ENCODE measurements at places on chromosomes 7 and 10.

DNA sequence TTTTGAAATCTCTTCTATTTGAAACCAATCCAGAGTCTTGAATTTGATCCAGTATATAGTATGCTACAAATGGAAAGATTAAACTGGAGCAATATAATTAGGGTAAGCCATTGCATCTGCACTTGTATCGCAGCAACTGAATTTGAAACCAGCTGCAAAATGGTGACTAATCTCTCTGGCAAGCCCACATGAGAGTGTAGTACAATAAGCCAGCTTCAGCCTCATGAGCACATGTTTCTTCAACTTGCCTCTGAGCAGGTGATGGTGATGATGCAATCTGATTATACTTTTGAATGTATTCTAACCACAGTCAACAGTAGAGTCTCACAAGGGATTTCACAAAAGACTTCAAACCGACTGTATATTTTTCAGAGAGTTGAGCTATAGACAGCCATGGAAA is 829 bp upstream of the RPA3 start:
- DNase-seq: peak; percentile 37

GRCh38 chr7:33061282-33061937 is 1.2 kb downstream of the NT5C3A start:
- no peak for DNase-seq

GRCh38 chr7:140885735-140886334 is 38.9 kb downstream of the BRAF start:
- DNase-seq: no peak

GRCh38 chr10:121525251-121526134 is 72.8 kb downstream of the FGFR2 start:
- DNase-seq: no peak

DNA sequence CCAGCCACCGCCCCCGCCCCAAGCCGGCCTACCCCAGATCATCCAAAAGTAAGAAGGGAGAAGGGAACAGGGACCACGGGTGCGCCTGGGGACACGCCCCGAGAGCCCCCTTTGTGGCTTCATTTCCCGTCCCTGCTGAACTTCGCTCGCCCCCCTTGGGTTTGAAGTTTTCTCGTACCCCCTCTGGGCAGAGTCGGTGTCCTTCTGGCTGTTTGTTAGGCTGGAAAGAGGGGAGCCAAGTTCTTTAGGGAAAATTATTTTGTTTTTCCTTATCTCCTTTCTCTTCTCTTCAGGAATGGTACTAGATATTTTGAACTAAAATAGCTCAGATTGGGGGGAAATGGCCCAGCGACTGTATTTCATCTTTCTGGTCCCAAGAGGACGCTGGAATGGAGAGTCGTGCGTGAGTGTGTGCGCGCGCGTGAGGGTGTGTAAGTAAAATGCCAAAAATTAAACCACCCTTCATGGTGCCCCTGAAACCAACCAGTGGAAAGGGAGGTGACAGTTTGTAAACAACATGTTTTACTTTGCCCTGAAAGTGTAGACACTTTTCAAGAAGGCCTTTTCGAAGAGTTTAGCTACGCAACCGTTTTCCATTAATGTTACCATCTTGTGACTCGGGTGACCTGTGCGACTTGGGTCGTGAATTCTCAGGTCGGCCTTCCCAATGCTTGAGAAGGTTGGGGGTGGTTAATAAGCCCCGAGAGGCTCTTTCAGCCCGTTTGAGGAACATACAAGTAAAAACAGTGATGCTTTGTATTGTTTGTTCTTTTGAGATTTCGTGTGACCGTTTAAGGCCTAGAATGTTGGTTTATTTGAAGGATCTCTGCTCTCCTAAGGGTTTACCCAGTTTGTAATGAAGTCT is 694 bp downstream of the RBM20 start:
- DNase-seq: no peak

- no peak for DNase-seq
Observed at GRCh38 chr10:76168437-76168836, 737.0 kb downstream of the LRMDA start.

DNA sequence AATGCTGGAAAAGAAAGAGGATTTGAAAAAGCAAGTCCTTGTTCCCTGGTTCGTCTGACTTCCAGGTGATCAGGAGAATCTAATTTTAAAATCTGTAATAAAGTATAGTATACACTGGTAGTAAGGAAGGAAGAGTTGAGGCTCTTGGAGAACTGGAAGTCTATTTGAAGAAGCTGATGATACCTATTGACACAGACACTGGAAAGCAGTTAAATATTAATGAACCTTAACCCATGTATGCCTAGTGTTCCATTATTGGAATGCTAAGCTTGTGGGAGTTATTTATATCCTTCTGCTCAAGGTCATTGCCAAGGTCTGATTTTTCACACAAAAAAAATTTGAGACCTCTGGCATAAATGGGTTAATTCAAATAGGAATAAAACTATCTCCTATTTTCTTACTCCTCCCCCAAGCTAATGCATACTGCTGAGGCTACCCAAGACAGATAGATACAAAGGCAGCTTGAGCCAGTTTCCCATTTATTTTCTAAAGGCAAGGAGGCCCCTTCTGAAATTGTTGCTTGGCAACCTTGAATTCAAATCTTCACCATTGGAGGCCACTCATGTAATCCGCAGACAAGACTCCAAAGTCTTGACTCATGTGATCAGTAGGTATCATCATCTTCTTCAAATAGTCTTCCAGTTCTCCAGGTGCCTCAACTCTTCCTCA is 110.2 kb downstream of the FZD1 start:
- no peak for DNase-seq

- no peak for DNase-seq
Observed at GRCh38 chr7:26186364-26187311, 13.9 kb downstream of the HNRNPA2B1 start.

DNA sequence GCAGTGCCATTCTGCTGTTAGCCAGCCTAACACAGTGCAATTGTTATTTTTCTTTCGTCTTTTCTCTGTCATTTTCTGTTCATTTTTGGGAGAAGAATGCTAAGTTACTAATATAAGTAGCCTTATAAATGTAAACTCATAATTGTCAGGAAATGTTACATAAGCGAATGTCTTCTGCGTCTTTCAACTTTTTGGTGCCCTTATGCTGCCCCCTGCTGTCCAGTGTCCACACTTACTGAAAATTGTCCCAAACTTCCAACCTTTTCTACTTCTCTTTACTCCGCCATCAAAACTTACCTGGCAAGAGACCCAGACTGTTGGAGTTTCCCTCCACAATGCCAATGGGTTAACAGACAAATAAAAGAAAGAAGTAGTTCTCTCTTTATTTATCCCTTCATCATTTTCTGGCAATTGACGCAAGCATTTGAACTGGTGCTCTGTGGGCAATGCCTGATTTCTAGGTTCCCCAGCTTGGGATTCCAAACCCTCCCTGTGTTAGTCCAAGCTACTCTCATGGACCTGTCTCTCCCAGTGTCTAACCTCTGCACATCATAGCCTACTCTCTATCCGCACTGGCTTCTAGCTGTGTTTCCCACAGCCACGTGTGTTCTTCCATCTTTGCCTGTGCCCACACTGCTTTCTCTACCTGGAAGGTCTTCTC is 21.0 kb upstream of the EPC1 start:
- peak; percentile 70 for DNase-seq

- DNase-seq: no peak
Observed at GRCh38 chr10:101557541-101557940, 30.5 kb downstream of the POLL start.

GRCh38 chr10:86071145-86071544 is 295.4 kb downstream of the GRID1 start:
- no peak for DNase-seq

DNA sequence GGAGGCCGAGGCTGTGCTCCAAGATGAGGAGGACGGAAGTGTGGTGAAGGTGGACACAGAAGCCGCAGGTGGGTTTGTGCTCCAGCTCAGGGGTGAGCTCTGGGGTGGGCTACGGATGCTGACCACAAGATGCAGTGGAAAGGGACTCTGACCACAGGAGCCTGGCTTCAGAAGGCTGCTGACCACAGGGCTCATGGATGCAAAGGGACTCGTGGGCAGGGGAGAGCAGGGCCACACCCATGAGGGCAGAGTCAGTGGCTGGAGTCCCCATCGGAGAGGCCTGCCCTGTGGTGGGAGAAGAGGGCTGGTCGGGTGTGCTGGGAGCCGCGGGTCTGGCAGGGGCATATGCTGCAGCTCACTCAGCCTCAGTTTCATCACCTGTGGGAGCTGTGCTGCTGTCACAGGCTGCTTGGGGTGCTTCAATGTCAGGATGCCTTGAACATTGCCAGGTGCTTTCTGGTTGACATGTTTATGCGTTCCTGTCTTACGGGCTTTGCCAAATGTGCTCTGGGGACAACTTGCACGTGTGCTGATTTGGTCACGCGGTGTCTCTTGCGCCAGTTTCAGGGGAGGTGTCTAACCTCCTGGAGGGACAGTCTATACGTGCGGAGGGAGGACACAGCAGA is 13.7 kb downstream of the SCART1 start:
- no peak for DNase-seq

DNA sequence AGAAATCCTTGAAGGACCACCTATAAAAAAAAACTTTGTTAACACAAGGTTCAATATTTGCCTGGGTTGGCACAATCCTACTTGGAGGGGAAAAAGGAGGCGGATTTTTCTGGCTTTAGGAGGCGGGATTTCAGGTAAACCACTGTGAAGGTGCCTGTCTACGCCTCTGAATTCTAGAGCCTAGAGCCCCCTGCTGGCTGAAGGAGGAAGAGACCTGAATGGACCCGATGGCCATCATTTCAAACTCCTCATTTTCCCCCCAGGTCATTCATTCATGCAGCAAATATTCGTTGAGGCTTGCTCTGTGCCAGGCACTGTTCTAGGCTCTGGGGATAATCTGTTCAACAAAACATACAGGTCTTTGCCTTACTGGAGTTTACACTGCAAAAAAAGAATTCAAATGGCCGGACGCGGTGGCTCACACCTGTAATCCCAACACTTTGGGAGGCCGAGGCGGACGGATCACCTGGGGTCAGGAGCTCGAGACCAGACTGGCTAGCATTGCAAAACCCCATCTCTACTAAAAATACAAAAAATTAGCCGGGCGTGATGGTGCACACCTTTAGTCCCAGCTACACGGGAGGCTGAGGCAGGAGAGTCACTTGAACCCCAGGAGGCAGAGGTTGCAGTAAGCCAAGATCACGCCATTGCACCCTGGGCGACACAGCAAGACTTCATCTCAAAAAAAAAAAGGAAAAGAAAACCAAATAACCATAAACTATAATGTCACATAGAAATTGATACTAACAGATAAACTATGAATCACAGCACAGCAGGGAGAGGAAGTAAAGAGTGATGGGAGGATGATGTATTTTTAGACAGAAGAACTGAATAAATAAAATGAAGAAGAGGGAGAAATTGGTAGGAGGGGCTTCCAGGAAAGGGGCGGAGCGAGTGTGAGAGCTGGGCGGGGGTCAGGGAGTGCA is 90.1 kb upstream of the NFE2L3 start:
- DNase-seq: peak; percentile 63

DNA sequence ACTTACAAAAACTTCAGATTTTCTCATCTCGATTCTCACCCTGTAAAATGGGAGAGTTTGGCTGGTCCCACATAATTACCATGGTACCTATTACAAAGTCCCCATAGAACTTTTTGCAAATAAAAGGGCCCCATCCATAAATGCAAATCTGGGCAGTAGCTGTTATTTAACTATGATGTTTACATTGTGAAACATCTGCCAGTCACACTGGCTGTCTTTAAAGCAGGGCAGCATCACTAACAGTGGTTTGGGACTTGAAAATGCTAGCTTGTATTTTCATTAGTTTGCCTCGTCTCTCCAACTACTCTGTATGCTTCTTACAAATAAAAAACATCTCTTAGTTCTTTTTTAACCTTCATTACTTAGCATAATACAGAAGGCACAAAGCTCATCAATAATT is 240.7 kb downstream of the FZD1 start:
- no peak for DNase-seq

- DNase-seq: no peak
Observed at GRCh38 chr7:78620920-78621319, 822.3 kb downstream of the PHTF2 start.

DNA sequence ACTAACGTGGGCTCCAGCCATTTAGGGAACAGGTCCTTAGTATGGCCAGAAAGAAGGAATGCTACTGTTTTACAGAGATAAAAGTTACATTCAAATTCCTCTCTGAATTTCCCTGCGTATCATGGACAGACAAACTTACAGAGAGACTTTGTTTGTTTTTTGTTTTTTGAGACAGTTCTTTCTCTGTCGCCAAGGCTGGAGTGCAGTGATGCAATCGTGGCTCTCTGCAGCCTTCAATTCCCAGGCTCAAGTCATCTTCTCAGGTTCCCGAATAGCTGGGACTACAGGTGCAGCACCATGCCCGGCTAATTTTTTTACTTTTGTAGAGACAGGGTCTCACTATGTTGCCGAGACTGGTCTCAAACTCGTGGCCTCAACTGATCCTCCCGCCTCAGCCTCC is 64.5 kb upstream of the MPP7 start:
- DNase-seq: no peak

- DNase-seq: no peak
Observed at GRCh38 chr7:143046426-143046851, 5.7 kb upstream of the OR6V1 start.

GRCh38 chr7:6218329-6218728 is 54.1 kb downstream of the CYTH3 start:
- DNase-seq: no peak

GRCh38 chr10:49117376-49118070 is 2.2 kb upstream of the VSTM4 start:
- DNase-seq: no peak

DNA sequence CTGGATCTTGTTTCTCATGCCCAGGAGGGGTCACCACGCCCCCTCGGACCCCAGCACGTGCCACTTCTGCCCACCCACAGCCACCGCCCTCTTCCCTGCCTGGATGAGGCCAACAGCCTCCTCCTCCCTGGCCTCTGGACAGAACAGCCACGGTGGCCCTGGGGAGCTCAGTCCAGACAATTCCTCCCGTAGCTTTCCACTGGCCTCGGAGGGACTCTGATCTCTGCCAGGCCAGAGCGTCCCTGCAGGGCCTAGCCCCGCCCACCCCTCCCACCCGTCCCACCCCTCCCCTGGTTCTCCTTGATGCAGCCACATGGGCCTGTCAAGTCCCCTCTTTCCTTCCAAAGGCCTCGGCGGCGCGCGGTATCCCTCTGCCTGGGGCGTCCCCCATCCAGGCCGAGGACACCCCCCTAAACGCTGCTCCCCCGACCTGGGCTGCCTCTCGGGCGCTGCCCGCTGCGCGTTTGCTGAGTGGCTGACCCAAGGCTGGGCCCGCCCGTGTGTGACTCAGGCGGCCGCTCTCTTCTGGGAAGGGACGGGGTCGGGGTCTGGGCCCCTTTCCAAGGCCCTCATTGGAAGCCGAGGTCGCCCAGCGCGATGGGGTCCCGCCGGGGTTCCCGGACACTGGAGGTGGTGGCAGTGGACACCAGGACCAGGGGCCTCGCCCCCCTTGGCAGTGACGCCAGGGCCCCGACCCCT is 557 bp downstream of the TMEM120A start:
- DNase-seq: no peak
